AG04449 (cell line): ENCODE measurements at places on chromosomes 6 and 20.

- DNase-seq: no peak
These were observed 52.9 kb upstream of the SIRPA start for GRCh38 chr20:1842281-1842680.

GRCh38 chr20:44455126-44455525 is 20.5 kb upstream of the TTPAL start:
- DNase-seq: no peak

- DNase-seq: no peak
These were observed 2.5 kb downstream of the RRAGD start for GRCh38 chr6:89409461-89410035.

DNA sequence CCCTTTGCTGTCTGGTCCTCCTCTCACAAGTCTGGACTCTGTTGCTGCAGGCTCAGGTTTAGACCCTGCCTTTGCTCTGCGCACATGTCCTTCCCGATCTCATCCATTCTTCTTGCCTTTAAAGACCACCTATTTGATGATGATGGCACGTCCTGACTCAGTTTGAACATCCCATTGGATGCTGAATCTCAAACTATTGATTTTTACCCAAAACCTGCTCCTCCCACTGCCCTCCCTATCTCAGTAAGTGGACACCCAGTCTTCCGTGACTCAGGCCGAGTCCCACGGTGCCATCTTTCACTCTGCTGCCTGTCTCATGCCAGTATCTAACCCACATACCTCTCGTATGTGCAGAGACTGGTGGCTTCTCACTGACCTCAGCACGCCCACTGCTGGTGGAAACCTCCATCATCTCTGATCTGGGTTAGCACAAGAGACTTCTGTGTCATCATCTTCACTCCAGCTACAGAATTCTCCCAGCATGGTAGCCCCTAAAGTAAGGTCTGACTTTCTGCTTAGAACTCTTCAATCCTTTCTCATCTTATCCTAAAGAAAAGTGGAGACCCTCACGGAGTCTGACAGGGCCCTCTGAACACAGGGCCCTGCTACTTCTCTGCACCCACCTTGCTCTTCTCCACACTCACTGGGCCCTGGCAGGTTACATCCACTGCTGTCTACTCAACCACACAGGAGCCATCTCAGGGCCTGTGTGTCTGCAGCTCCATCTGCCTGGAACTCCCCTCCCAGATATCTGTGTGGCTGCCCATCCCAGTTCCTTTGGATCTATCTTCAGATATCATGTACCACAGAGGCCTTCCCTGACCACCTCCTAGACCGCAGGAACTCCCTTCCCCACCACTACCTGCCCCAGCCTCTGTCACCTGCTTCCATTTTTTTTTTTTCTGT is 387.1 kb upstream of the AGPAT4 start:
- DNase-seq: no peak

GRCh38 chr20:25867776-25868649 is 171.4 kb upstream of the ZNF337 start:
- no peak for DNase-seq

DNA sequence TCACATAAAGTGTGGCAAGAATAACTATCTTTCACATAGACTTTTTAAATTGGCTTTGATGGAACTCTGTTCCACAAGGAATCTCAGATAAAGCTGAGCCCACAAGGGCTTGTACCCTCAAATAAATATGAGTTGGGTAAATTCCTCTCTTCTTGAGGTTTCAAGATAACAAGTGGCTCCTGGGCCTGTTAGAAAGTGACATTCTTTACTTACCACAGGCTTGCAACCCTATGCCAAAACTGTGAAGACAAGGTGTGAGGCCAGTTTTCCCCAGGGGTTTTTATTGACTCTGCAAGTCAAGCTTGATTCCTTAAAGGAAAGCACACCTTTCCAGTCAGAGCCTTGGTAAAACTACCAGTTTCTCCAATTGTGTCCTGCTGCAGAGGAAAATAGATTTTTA is 664.8 kb upstream of the GJE1 start:
- DNase-seq: no peak

- DNase-seq: no peak
These were observed 22.9 kb upstream of the PLEKHG1 start for GRCh38 chr6:150576651-150577226.
